NCI-H1417 treated with DMSO at 0.1 percent for 48 hours (cell line): ENCODE measurements at places on chromosomes 3 and 15.

DNA sequence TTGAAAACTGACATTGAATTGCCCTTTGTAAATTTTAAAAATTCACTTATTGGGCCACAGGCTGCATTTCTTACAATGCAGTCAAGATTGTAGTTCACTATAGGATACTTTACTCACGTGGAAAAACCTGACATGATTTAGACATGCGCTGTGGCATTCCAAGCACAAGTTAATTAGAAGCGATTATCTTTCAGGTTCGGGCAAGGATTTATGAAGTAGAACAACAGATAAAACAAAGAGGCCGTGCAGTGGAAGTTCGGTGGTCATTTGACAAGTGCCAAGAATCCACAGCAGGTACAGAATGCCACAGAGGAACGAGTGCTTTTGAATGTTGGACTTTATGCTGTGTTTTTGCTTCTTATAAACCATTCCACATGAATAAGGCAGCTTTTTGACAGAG lies 37.8 kb downstream of the GPR171 start:
- no peak for DNase-seq

- no peak for DNase-seq
These were observed 438 bp downstream of the SHOX2 start for GRCh38 chr3:158105710-158106253.

GRCh38 chr15:80739919-80740318 lies 39.3 kb upstream of the CEMIP start:
- DNase-seq: no peak

DNA sequence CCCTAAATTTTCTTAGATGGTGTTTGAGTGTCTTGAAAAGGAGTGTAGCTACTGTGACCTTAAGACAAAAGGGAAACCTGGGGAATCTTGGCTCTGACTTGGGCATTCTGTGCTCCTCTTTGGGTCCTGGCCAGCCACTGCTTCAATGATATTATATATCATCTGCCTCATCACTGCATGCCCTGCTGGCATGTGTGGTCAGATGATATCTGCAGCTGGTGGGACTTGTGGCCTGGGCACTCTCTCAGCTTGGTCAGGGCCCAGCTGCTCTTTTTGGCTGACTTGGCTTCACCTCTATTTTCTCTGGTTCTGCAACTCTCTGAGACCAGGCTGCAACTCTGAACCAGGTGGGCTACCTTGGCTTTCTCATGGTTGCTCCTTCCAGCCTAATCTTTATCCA lies 446.1 kb upstream of the RARB start:
- no peak for DNase-seq

DNA sequence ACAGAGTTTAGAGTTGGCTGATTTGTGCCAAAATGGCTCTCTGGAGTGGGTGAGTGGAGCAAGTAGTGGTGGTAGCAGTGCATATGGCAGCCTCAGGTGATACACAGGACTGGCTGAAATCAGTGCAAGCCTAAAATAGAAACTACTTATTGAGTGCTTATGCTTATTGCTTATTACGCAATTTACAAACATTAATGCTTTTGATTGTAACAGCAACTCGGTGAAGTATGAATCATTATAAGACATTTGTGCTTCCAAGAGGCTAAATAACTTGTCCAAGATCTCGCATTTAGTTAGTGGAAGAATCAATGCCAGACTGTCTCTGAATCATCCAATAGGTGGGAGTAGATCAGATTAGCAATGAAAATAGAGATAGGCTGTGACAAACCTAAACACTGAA lies 353.8 kb downstream of the NAALADL2 start:
- no peak for DNase-seq

DNA sequence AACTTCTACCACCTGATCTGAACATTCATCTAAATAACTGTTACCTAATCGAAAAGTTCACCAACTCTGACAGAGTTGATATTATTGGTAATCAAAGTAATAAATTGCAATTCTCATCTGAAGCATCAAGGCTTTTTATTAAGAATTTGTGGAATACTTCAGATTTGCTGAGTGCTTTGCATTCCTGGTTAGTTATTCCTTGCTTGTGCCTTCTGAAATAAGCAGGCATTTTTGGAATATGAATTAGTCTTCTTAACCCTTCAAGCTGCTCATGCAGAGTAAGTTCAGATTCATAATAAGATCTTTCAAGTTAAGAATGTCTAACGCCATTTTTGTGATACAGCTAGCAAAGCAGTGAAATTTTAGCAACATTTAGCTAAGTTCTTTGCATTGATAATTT lies 188.5 kb downstream of the ALCAM start:
- DNase-seq: no peak

GRCh38 chr15:92033723-92034122 lies 180.2 kb downstream of the SLCO3A1 start:
- no peak for DNase-seq

DNA sequence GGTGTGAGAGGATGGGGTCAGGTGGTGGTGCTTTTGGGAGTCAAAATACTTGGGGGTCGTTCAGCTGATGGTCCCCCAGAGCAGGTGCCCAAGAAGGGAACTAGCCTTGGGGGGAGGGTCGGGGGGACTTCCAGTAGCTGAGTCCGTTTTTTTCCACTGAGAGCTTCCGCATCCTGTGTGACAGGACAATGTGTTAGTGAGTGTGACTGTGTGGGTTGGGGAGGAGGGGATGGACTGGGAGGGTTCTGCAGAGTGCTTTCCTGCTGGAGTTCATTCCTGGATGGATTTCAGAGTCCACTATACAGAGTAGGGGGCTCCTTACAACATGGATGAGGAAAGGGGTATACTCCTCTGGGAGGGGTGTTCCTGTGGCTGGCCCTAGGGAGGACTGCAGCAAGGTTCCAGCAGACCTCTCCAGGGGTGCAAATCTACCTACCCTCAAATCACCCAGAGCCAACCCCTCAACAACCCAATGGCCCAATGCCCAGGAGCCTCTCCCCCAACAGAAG lies 601 bp upstream of the HYAL2 start:
- no peak for DNase-seq

- no peak for DNase-seq
These were observed 43.2 kb downstream of the SRGAP3 start for GRCh38 chr3:9206287-9206686.

- no peak for DNase-seq
These were observed 58.3 kb downstream of the CLEC3B start for GRCh38 chr3:45084361-45084760.
